Stimulated activated CD4-positive, alpha-beta T cell treated with anti-CD3 and anti-CD28 coated beads, Interleukin-2, amount 100 ng/mL, for 48 hours (primary cell): ENCODE measurements at places on chromosomes 3 and 15.

DNA sequence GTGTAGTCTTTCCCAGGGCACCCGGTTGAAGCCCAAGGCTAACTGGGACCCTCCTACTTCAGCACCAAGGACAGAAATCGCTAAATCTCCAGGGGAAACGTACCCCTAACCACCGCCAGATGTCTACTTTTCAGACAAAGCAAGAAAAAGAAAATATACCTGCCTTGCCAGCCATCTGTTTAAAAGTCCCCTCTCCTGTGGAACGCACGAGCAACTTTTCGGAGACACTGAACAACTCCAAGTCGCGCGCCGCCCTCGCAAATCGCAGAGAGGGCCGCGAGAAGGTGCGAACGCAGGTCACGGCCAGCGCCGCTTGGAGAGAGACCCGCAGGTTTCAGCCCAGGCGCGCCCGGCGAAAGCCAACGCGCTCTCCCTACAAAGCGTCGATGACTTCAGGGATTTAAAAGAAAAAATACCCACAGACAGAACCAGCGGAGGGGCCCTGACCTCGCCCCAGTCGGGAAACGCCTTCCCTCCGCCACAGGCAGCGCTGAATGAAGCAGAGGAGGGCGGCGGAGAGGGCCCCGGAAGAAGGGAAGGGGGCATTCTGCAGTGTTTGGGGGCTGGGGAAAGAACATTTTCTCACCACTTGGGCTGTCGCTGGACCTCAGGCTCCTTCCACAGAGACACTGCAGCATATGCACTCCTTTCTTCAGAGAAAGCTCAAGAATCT is 213.1 kb downstream of the FGF12 start:
- DNase-seq, result no peak

DNA sequence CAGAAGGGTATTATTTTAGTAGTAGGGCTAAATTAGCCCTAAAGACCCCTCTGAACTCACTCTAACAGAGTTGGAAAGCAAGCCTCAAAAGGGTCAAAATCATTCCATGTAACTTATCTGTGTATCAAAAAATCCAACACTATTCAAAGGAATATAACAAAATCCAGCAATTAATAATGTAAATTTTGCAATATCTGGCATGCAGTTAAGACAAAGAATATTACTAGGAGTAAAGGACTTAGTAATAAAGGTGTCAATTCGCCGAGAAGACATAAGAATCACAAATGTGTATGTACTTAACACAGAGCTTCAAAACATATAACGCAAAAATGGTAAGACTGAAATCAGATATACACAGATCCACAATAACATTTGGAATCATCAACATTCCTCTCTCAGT is 71.2 kb upstream of the PFN2 start:
- no peak for DNase-seq

GRCh38 chr3:46090161-46090591 is 62.9 kb upstream of the XCR1 start:
- no peak for DNase-seq

- no peak for DNase-seq
These were observed 122.0 kb upstream of the OSTN start for GRCh38 chr3:191076903-191077552.

DNA sequence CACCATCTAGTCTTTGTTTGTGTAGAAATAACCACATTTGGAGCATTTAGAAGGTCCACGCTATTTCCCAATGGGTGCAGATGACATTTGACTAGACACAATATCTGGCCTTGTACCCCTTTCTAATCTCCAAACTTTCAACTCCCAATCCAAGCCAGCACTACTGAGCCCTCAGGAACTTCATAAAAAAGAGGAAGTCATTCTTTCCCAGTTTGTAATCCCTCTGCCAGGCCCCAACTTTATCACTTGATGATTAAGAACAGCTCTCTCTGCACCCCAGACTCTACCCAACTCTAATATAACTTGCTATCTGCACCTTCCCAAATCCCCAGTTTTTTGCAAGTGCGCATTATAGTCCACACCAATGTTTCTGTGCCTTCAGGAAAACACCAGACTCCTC is 170.2 kb downstream of the KCNMB2 start:
- no peak for DNase-seq

DNA sequence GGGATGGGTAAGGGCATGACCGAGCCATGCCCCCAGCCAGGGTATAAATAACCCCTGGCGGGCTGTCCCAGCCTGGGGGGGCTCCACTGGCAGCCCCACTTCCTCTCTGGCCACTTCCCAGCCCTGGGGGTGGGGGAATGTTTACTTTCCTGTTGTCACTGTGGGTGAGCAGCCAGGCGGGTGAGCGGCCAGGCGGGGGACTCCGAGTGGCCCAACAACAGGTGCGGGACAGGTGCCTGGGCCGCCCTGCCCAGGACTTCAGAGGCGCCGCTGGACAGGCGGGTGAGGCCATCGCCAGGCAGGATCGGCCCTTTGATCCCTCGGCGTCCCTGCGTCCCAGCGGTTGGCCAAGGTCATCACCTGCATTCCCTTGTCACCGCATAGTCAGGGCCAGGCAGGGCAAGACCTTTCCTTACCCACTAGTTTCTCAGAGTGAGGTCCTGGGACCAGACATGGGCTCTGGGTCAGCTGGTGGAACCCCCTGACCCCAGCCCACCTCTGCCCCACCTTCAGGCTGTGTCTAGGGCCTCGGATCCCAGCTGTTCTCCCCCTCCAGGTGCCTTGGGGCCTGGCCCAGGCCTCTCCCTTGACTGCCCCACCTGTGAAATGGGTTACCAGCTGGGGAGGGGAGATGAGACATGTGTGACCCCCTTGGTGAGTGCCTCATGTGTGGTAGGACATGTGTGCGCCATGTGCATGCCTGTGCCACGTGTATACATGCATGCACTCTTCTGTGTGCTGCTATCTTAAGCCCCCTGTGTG is 16.6 kb downstream of the SEMA3F start:
- no peak for DNase-seq

DNA sequence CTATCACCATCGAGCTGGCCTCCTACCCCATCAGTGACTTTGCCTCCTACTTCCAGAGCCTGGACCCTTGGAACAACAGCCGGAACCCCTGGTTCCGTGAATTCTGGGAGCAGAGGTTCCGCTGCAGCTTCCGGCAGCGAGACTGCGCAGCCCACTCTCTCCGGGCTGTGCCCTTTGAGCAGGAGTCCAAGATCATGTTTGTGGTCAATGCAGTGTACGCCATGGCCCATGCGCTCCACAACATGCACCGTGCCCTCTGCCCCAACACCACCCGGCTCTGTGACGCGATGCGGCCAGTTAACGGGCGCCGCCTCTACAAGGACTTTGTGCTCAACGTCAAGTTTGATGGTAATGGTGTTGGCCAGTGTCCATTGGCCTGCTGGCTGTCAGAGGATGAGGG is 6.1 kb downstream of the GRM2 start:
- no peak for DNase-seq

DNA sequence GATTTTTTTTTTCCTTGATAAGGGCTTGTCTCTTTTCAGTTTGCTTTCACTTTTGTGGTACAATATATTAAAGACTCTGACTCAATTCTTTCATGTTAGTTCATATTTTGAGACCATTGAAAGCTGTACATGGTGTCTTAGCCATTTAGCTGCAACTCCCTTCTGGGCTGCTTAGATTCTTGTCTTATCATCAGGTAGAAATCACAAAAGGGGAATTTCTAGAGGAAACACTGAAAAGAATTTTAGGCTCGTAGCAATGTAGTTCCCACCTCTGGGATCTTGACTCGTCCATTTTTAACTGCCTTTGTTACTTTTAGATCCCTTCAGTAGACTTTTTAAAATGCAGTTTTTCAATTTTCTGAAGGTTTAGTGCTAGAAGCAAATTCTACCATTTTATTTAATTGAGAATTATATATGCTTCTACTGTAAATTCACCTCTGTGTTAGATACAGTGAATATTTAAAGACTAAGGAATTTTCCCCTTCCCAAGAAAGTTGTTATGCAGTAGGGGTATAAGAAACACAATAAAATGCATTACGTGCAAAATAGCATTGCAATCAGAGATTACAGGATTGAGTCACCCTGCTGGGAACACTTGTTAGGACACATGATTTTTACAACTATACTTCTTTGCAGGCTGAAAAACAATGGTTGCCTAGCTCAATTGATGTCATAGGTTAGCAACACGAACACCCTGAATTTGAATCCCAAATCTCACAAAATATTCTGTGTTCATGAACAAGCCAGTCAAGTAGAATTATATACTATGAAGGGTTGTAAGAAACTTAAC is 772.7 kb downstream of the PDCD6IP start:
- DNase-seq, result no peak

- DNase-seq, result no peak
These were observed 10.6 kb upstream of the ITPKA start for GRCh38 chr15:41483115-41483514.

GRCh38 chr15:38252481-38253350 is at the start of gene SPRED1:
Gene SPRED1 (plus strand): TSS chr15:38252836. CDS start chr15:38253186, 350 bp downstream.
- peak; percentile 11 for DNase-seq

- no peak for DNase-seq
These were observed 86.9 kb upstream of the MEX3B start for GRCh38 chr15:82132742-82133141.

DNA sequence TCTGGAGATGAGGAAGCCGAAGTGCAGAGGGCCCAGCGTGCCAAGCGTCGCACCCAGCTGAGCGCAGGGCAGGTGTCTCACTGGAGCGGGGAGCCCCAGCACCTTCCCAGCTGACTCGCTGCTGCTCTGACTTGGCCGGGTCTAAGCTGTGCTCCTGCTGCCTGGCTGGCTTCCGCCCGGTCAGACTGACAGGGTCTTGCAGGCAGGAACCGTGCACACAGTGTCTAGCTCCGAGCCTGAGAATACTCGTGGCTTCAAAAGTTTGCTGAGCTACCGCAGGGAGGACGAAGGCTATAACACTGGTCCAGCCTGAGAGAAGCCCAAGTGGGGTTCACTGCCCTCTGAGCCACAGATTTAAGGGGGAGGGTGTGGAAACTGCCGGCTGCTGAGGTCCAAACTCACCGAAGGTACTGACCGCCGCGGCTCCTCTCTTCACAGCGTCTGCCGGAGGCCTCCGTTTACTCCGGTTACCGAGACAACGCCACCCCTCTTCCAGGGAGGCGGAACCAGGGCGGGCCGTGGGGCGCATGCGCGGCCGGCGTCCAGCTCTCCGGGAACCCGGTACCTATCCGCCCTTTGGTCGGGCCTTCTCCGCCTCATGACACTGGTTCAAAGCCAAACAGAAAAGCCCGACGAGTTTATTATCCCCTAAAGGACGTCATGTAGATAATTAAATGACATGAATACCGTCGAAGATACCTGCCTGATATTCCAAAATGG is at the start of gene CFAP44:
TSS of gene CFAP44 (minus strand) at position 443 of the 720 bp plus-strand sequence. CDS start 7,829 bp downstream, outside the sequence.
- peak; percentile 53 for DNase-seq

GRCh38 chr3:190120269-190121060 is at the start of gene P3H2:
Gene P3H2 (minus strand): TSS chr3:190120897. CDS start chr3:190120731, 166 bp downstream.
- peak; percentile 10 for DNase-seq
